Neural crest cell (in vitro differentiated cells): ENCODE measurements at places on chromosomes 3 and 15. TPM values are rescaled to one million over a fixed set of nuclear protein-coding genes. Genes with fewer than 3 reads are reported as not detected.

The FOXP1 gene
- 20.7 and 22.8 TPM in 2 replicates for total RNA-seq

DNA sequence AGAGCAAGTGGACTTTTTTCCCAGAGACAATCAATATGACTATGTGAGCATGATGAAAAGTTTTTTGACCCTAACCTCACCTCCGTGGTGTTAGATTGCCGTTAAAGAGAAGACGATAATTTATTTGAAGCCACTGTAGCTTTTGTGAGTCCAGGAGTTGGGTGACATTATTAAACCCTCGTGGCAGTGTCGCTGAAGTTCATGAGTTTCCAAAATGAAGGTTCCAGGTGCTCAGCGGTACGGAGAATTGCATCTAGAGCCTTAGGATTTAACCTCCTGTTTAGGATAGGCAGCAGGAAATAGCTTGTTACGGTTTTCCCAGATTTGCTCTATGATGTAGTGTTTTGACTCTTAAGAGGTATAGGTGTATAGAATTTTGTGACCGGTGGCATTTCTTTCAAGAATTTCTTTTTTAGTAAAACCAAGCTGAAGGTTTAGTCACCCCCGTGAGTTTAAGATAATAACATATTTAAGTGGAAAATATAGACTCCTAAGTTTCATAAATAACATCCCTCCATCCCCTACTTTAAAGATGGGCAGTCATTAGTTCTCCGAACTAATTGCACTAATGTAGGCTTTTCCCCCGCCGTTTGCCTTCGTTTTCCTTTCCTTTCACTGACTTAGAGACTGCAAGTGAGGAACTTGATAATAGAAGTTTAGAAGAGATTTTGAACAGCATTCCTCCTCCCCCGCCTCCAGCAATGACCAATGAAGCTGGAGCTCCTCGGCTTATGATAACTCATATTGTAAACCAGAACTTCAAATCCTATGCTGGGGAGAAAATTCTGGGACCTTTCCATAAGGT is 2.0 kb downstream of the SMC4 start:
- H3K4me1 ChIP-seq = peaks cover 54% of the 10 kb centered on the region
- H3K27ac ChIP-seq = peak overlapping the region; percentile 17
- peaks cover 6% of the 10 kb centered on the region for H3K36me3 ChIP-seq
- DNase-seq = no peak

DNA sequence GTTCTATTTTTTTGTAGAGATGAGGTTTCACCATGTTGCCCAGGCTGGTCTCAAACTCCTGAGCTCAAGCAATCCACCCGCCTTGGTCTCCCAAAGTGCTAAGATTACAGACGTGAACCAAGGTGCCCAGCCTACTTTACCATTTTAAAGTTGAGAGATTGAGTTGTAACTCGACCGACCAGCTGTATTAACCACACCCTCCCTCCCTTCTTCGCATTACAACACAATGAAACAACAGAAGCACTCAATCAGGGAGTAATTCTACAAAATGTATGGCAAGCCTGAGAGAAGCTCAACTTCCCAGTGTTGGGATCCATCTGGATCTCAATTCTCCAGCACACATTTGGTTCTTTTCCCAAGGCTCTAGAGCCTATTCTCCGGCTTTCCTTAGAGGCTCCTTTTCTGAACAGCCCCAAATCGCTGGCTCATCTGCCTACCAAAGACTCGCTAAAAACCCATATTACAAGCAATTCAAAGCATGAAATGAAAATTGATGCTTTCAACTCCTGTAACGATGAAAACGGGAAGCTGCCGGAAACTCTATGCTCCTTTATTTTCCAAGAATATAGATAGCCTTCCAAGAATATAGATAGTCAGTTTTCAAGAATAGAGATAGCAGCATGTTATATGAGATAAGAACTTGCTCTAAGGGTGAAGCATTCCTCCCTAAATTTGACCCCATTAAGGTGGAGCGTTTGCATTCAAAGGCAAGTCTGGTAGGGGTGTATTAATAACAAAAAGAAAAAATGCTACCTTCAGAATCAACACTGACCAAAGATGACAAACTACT is 450.9 kb downstream of the MAGI1 start:
- no peak overlapping the region for H3K4me3 ChIP-seq
- H3K27me3 ChIP-seq = no peaks in the 10 kb centered on the region
- H3K27ac ChIP-seq = no peak overlapping the region
- no peak for DNase-seq

- no peak overlapping the region for H3K4me3 ChIP-seq
- H3K4me1 ChIP-seq = peaks cover 20% of the 10 kb centered on the region
- no peak for DNase-seq
- H3K27me3 ChIP-seq = no peaks in the 10 kb centered on the region
Measured at GRCh38 chr3:197508461-197508860, 47.3 kb downstream of the BDH1 start.

DNA sequence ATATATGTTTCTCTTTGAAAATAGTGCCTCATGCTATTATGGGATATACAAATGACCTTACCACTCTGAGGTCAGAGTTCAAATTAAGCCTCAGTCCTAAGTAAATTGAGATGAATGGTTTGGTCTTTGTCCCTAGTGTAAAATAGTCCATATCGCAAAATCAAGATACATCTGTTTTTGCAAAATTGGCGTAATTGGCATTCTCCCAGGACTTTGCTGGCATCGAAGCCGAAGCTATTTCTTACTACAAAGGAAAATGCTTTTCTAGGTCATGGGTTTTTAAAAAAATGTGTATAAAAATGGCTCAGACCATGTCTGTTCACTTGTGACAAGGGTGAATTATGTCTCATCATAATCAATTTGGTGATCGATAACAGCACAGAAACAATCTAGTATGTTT is 25.9 kb downstream of the ROBO2 start:
- no peak overlapping the region for H3K27ac ChIP-seq
- H3K36me3 ChIP-seq = peaks cover 14% of the 10 kb centered on the region
- peaks cover 16% of the 10 kb centered on the region for H3K4me1 ChIP-seq
- H3K27me3 ChIP-seq = no peaks in the 10 kb centered on the region
- H3K4me3 ChIP-seq = no peak overlapping the region

DNA sequence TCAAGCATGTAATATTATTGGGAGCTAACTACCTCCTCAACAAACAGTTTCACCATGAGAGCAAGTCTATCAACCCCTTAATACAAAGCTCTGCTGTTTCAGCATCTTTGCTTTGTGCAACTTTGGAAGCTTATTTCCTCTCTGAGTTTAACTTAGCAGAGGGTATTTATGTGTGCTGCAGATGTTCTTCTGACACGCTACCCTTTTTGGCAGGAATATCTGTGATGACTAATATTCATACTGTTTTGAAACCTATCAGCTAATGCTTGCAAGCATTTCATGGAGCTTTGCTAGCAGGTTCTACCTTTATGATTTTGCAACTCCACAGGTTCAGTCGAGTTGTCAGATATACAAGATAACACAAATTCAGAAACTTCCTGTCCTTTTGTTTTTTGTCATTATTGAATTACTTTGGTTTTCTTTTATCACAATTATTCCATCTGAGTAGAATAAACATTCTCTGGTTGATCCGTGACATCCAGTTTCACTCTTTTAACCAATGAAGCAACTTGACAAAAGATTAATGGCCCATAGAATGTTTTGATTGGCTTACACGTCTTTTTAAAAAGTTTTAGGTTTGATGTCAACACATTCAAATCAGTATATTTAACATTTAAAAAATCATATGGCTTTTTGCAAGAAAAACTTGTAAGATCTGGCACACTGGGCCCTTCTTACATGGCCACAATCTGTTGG is 1.7 kb upstream of the SLC9A9 start:
- H3K4me1 ChIP-seq = peaks cover 19% of the 10 kb centered on the region
- no peak overlapping the region for H3K27ac ChIP-seq
- peaks cover 9% of the 10 kb centered on the region for H3K27me3 ChIP-seq
- no peak for DNase-seq
- no peaks in the 10 kb centered on the region for H3K36me3 ChIP-seq

DNA sequence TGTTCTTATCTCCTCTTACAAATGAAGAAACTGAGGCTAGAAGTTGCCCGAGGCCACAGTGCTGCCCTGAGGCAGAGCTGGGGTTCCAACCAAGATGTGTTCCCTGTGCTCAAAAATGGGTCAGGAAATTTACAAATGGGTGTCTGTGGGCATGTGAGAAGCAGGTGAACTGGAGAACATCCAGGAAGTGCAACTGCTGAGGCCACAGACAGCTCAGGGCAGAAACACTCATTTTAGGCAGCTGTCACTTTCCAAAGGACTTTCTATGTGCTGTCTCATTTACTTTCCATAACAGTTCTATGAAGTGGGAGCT is 47.2 kb upstream of the ATP2B2 start:
- H3K36me3 ChIP-seq = no peaks in the 10 kb centered on the region
- peaks cover 79% of the 10 kb centered on the region for H3K4me1 ChIP-seq
- H3K27ac ChIP-seq = no peak overlapping the region
- H3K4me3 ChIP-seq = no peak overlapping the region

DNA sequence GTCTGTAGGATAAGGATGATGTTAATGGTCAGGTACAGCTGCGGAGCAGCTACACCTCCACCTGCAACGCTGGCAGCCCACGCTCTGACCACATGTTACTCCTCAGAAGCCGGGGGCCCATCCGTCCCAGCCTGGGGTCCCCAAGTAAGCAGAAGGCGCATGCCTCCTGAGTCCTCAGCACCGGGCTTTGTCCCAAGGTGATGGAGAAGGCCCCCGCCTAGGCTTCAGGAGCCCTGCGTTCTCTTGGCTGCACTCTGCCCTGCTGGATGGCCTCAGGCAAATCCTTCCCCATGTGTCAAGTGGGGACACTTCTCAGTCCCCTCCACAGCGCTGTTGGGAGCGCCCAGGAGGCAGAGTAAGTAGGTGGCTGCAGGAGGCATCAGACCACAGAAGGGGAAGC is 14.4 kb downstream of the STRA6 start:
- DNase-seq = no peak
- peaks cover 18% of the 10 kb centered on the region for H3K4me1 ChIP-seq
- H3K4me3 ChIP-seq = no peak overlapping the region

DNA sequence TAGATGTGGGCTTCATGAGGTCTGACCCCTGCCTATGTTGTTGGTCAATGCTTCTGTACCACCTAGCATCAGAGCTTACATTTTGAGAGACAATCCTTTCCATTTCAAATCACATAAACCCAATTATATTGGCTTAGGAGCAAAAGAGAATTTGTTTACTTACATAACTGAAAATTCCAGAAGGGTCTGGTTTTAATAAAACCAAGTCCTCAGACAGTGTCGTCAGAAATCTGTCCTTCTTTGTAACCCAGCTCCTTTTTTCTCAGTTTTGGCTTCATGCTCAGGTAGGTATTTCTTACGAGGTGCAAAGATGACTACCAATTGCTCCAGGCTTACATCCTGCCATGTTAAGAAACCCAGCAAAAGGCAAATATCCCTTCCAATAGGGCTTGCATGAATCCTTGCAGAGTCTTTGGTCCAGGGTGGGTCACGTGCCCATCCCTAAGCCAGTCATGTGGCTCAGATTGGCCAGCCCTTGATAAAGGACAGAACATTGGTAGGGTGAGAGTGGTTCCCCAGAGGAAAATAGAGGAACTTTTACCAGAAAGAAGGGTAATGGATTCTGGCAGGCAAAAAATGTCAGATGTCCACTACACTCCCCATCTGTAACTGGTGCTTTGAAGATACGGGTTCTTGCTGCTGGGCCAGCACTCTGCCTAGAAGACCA is 50.2 kb upstream of the VILL start:
- no peak for DNase-seq
- H3K27me3 ChIP-seq = no peaks in the 10 kb centered on the region
- H3K27ac ChIP-seq = no peak overlapping the region
- H3K36me3 ChIP-seq = no peaks in the 10 kb centered on the region
- no peak overlapping the region for H3K4me3 ChIP-seq
